Epithelial cell of esophagus (primary cell): ENCODE measurements at places on chromosomes 1 and 21.

- DNase-seq, result no peak
These were observed 70.3 kb downstream of the PTPRU start for GRCh38 chr1:29306471-29307140.

GRCh38 chr1:6948416-6948815, 163.2 kb downstream of the CAMTA1 start:
- no peak for DNase-seq

- DNase-seq, result peak; percentile 40
These were observed 5.3 kb upstream of the SARS1 start for GRCh38 chr1:109208394-109208793.

GRCh38 chr1:205353612-205354011, 3.1 kb downstream of the KLHDC8A start:
- no peak for DNase-seq

GRCh38 chr1:58573705-58574591, 3.1 kb downstream of the TACSTD2 start:
- peak; percentile 90 for DNase-seq

GRCh38 chr1:87151500-87152421, 176.9 kb upstream of the LMO4 start:
- peak; percentile 72 for DNase-seq

DNA sequence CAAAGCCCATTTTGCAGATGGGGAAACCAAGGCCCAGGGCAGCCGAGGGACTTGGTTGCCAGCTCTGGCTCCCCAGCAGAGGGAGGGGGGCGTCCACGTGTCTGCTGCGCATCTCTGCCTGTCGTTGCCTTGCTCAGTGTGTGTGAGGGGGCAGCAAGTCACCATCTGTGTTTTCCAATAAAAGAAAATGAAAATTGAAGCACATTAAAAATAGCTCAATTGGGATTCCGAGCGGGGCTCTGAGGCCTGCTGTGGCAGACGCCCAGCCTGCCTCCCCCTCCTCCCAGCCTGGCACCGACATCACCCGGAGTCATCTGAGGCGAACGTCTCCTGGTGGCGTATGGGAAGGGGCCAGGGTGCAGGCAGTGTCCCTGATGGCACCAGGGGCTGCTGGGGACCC, 51.2 kb downstream of the EPHB2 start:
- DNase-seq, result no peak

DNA sequence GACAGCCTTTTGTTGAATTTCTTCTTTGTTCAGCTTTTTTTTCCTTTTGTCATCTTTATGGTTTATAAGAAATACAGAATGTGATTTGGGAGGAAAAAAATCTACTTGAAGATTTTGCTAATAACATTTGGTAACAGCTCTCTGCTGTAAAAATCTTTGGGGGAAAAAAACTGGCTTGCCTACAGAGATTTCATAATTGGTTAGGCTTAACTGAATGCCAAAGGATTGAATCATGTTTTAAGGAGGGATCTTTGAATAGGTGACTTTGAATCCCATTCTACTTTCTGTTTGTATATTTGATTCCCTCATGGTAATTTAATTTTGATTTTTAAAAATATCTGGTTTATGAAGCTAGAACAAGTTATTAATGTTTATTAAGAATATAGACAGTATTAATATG, 3.2 kb downstream of the BTF3L4 start:
- DNase-seq, result peak; percentile 61

- DNase-seq, result no peak
These were observed 12.5 kb downstream of the BPNT1 start for GRCh38 chr1:220076861-220077762.

- DNase-seq, result no peak
These were observed 28.0 kb downstream of the DENND2D start for GRCh38 chr1:111172463-111172862.

- DNase-seq, result peak; percentile 85
These were observed 19.8 kb downstream of the MIER1 start for GRCh38 chr1:66944330-66945274.

- DNase-seq, result peak; percentile 71
These were observed 2.1 kb upstream of the PLA2G2E start for GRCh38 chr1:19925342-19926070.

- DNase-seq, result no peak
These were observed 106.9 kb downstream of the LTN1 start for GRCh38 chr21:28885853-28886177.

DNA sequence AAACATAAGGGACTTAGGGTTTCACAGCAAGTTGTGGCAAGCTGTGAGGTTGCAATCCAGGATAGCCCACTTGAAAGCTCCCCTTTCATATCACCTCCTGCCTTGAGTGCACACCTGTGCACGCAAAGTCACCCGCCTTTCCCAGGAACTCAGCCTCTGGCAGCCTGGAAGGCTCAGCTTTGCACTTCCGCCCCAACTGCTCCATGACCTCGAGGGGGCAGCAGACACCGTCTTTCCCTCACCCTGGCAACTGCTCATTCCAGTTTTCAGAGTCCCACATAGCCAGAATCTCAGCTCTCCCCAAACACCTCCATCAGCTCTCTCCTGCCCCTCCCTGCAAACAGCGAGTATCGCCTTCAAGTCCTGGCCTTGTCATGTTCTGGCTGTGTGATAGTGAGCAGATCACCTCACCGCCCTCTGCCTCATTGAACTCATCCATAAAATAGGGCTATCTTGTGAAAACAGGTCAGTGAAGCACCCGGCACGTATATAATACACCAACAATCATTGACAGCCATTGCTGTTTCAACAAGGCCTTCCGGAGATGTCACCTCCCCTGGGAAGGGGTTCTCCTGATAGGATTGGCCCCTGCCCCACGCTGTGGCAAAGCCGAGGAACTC, 32.2 kb upstream of the EPB41 start:
- DNase-seq, result peak; percentile 91

GRCh38 chr1:233513431-233513830, 100.5 kb upstream of the KCNK1 start:
- DNase-seq, result no peak

DNA sequence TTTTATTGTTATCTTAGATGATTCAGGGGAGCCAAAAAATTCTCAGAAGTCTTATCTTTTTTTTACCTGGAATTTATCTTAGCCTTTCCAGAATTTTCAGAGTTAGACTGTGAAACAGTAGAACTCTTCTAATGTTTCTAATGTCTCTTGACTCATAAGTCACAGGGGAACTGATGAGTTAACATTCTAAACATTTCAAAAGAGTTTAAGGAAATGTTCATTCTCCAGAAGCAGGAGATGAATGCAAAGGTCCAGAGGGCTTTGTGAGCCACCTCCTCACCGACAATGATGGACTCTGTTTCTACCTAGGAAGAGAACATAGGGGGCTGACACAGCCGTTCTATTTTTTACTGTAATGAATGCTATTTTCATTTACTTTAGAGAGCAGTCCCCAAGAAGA, 157.5 kb downstream of the BRINP2 start:
- DNase-seq, result peak; percentile 6

GRCh38 chr1:175341631-175342429, 149.3 kb upstream of the KIAA0040 start:
- DNase-seq, result peak; percentile 13

GRCh38 chr21:42258150-42258884, 39.4 kb downstream of the ABCG1 start:
- DNase-seq, result peak; percentile 60

DNA sequence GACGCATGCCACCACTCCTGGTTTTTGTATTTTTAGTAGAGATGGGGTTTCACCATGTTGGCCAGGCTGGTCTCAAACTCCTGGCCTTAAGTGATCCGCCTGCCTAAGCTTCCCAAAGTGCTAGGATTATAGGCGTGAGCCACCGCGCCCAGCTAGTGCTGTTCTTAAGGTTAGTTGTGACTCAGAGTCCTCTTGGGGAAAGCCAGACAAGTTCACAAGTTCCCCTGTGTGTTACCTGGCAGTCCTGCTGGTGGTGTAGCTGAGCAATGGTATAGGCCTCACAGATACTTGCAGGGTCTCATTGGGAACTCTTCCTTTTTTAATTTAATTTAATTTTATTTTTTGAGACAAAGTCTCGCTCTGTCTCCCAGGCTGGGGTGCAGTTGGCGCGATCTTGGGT, 10.6 kb downstream of the CFAP126 start:
- peak; percentile 54 for DNase-seq

GRCh38 chr1:32208891-32209328, at the start of gene DCDC2B:
TSS of gene DCDC2B (plus strand) at chr1:32209089. CDS start at chr1:32209094, 5 bp downstream.
- peak; percentile 73 for DNase-seq

GRCh38 chr1:65437616-65438015, 17.1 kb downstream of the LEPR start:
- DNase-seq, result no peak

GRCh38 chr1:59034925-59035324, 251.1 kb upstream of the JUN start:
- DNase-seq, result no peak

DNA sequence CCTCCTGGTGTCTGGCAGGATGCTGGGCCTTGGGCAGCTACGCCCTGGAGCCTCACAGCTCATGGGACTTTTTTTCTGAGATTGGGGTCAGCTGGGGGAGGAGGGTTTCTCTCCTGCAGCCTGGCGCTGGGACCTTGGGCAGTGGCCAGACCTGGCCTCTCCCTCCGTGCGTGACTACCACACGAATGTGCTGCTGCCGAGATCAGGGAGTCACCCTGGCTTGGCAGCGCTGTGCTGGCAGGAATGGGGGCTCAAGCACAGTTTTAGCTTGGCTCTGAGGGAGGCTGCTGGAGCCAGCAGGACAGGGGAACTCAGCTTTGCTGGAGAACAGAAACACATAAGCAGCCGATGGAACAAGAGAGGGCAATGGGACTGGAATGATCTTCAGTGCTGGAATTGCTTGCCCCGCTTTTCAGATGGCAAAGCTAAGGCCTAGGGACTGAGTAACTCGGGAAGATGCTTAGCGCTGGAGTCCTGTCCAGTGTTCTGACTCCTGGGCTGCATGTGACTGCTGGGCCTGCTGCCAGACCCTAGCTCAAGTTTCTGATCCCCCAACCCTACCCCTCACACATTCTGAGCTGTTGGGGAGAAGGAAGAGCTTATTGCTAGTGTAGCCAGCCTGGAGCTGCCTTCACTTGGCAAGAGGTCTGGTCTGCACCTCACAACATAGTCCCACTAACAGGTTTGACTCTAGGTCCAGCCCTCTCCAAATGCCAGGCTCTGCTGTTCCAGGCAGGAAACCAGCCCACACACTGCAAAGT, 69.9 kb downstream of the NAV1 start:
- DNase-seq, result no peak

- peak; percentile 98 for DNase-seq
These were observed 9.1 kb upstream of the EFHD2 start for GRCh38 chr1:15400627-15401026.

DNA sequence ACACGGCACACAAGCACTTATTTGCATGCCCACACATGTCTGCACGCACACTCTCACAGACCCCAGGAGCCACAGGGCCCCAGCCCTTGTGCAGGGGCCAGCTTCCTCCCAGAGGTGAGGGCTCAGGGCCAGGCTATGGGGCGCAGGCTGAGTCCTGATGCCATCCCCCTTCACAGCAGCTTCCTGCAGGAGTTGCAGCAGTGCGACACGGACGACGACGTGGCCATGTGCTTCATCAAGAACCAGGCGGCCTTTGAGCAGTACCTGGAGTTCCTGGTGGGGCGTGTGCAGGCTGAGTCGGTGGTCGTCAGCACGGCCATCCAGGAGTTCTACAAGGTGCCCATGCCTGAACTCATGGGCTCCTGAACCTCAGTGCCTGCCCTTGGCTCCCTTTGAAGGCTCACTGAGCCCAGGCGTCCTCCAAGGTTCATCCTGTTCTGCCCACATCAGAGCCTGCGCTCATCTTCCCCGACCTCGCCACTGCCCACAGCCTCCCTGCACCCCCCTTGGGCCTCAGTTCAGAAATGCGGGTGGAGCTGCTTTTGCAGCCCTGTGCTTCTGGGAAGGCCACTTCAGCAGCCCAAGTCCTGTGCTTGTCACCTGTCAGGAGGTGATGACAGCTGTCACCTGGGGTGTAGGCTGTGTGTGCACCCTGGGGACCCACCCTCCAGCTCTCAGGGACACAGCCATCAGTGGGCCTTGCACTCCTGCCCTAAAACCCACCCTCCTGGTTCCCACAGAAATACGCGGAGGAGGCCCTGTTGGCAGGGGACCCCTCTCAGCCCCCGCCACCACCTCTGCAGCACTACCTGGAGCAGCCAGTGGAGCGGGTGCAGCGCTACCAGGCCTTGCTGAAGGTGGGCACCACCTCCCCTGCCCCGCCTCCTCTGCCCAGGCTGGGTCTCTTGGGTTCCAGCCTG, 66.6 kb downstream of the TRIM11 start:
- DNase-seq, result no peak

GRCh38 chr1:113617438-113618141, 141.7 kb downstream of the PHTF1 start:
- peak; percentile 28 for DNase-seq

DNA sequence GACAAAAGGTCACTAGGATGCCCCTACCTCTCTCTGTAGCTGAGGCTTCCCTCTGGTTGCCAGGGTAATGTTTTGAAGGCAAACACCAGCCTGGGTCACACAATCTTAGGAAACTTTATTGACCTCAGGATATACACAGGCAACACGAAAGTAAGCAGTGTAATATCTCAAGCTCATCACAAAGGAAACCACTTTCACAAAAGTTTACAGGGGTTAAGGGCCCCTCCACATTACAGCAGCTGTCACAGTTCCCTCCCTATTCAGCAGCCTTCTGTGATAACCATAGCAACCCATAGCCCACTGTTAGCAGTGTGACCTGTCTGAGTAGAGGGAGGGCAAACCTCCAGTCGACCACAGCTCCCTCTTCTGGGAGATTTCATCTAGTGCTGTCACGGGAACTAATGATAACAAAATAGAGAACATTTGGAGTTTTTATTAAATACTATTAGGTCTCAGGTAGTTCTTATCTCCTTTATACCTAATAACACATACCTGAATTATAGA, 149.8 kb downstream of the PTPRC start:
- no peak for DNase-seq

DNA sequence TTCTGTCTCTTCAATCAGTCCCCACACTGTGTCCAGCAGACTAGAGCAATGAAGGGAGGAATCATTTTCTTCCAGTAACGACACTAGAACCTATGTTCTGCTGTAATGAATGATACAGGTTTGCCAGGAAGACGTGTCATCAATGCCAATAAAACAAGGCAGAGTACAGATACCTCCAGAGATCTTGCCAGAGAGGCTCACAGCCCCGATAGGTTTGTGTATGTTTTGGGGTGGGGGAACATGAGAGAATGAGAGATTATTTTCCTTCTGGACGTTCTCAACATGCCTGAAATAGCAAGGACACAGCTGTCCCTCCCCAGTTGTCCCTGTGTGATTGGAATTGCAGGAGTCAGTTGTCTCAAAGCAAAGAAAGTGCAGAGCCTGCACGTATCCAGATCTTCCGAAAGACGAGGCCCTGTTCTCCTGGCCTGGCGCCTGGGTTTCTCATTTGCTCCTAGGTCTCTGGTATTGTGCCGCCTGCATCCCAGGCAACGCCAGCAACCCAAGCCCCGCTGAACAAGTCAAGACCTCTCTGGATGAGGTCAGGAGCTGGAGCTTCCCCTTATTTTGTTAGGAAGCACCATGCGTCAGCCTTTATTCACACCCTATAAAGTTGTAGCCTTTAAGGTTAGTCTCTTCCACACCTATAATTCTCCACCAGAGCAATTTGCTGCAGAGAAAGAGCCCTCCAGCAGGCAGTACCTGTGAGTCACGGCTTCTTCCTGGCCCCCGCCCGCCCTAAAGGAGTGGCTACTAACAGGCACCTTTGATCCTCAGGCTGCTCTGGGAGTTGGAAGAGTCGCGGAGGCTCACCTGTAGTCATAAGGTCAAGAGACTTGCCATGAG, 130.5 kb downstream of the TOMM20 start:
- peak; percentile 98 for DNase-seq

- DNase-seq, result no peak
These were observed 94.7 kb downstream of the TSEN15 start for GRCh38 chr1:184146202-184146601.

GRCh38 chr1:234528074-234528865, 49.3 kb upstream of the TARBP1 start:
- DNase-seq, result no peak
